ENCODE measurements at places on chromosomes 4 and X.

GRCh38 chrX:115183980-115184379 lies 5.2 kb upstream of the RBMXL3 start:
- no peak for DNase-seq

DNA sequence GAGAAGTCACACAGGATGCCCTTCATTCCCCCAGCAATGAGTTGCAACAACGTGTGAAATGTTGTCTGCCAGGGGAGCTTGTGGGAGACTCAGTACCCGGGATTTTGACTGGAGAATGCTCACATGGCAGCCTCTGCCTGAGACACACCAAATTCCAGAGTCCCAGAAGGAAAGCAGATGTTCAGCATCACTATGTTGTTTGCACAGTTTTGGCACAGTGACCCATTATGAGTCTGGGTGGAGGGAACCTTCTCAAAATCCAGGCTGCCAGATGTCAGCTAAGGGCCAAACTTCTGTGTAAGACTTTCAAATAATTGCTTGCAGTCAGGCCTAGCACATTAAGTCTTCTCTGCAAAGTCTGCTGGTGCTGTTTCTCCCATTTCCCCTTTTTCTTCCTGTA lies 1029.7 kb upstream of the TENM3 start:
- DNase-seq: no peak

GRCh38 chr4:21002286-21002685 lies 302.0 kb downstream of the PACRGL start:
- no peak for DNase-seq

GRCh38 chrX:18297251-18297650 lies 57.2 kb downstream of the SCML2 start:
- DNase-seq: no peak

GRCh38 chr4:155966731-155967395 lies 13.2 kb upstream of the CTSO start:
- no peak for DNase-seq

- DNase-seq: no peak
Measured at GRCh38 chrX:14506866-14507265, 22.5 kb upstream of the GLRA2 start.

DNA sequence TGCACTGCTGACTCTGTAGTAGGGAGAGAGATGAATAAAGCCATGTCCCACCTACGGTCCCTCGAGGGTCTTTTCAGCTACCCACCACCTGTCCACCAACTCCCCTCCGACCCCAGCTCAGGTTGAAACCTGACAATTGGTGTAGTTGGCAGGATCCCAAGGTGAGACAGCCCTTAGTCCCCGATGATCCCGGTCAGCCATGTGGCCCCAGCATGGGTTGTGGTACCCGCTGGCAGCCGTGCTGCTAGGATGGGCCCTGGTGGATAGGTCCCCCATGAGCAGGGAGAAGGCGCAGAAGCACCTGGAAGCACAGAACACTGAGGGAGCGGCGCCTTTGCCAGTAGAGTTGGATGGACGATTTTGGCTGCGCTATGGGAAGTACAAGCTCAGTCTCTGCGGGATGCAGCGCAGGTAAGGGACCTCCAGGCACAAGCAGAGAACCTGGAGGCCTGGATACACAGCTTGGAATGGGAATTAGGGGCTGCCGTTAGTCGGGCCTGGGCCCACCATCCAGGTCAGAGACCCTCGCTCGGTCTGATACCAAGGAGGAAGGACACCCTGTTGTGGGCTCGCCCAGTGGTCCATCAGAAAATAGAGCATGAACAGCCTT lies 694.6 kb upstream of the AGA start:
- DNase-seq: no peak

GRCh38 chr4:183807420-183808096 lies 97.5 kb upstream of the STOX2 start:
- no peak for DNase-seq

- no peak for DNase-seq
Measured at GRCh38 chr4:106530821-106531220, 162.2 kb upstream of the GIMD1 start.

DNA sequence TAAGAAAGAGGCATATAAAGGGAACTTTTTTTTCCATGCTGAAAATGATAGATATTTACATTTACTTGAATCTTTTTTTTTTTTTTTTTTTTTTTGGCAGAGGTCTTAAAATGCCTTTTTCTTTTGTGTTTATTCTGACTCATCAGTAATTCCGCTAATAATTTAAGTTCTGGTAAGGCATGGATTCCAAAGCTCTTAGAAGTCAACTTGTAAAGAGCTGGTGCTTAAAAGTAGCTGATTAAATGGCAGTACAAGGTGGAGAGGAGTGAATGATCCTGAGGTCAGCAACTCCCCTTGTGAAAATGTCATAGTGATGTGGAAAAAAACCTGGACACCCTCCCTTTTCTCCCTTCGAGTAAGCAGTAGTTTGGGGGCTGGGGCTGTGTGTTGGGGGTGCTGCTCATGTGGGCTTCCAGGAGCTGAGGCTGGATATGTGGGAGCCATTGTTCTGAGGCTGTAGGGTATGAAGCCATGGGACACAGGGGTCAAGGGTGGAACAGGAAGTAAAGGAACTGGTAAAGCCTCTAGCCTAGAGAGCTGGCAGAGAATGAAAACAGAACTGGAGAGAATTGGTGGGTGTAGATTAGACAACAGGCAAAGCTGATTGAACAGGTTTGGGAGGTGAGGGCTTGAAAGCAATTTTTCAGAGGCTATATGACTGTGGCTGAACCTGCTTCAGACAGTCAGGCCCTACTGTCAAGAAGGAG lies 41.0 kb upstream of the PITX2 start:
- DNase-seq: no peak

DNA sequence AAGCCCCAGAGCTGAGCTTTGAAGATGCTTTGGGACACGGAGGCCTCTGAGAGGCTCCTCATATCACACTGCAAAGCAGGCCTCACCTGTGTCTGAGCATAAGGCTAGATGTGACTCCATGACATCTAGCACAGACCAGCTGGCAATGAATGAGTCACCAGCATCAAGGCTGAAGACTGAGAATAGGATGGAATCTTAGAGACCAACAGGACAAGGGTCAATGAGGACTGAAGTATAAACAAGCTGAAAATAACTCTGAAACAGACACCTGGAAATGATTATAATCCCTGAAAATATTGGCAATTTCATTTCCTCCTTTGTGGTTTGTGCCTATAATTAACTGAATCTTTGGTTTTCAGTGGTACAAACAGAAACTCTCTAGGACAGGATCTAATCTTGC lies 87.1 kb upstream of the PRPS1 start:
- no peak for DNase-seq
